Umbilical cord (tissue), 2 donors: ENCODE measurements at places on chromosomes 11 and 22.

GRCh38 chr11:115390441-115390840, 113.8 kb downstream of the CADM1 start:
- no peak for DNase-seq

DNA sequence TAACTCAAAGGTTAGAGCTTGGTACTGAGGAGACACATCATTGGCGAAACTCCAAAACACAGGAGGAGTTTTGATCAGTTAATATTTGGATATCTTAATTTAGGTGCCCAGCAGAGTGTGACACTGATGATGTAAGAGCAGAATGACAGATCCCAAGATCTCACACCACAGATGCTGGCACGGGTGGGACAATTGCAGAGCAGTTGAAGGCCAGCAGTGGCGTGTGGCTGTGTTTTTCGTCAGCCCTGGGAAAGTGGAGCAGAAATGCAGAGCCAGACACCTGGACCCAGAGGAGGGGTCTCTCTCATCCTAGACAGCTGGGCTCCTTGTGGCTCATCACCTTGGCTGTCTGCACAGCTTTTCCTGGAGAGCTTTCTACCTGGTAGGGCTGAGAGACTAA, 59.7 kb upstream of the CTTN start:
- DNase-seq, result no peak

DNA sequence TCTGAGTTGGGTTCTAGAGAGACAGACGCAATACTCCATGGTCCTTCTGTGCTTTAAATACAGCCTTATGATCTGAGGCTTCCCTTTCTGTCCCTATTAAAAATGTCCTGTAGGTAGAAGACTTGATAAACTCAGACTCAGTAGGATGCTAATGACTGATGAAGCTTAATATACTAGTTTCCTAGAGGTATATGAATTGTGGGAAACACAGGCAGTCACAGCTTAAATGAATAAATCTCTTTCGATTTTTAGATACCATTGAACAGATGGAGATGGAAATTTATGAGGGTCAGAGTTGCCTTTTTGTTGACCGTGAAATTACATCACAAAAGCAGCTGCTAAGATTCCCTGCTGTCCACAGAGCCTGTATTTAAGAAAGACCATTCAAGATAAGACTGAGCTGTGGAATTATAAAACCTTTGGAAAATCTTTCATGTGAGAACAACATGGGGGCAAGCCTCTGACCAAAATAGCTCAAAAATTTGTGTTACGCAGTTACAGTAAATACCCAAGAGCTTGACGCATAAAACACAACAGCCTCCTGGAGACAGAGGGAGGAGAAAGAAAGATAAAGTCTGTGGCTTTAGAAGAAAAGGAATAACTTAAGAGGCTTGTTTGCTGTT, 172.3 kb downstream of the AASDHPPT start:
- DNase-seq, result peak; percentile 98

GRCh38 chr11:41996533-41996932, 537.1 kb upstream of the LRRC4C start:
- DNase-seq, result no peak

- DNase-seq, result no peak
Observed at GRCh38 chr11:57254631-57255030, 17.6 kb upstream of the APLNR start.

- DNase-seq, result peak; percentile 17
Observed at GRCh38 chr11:112564228-112564955, 303.7 kb upstream of the PLET1 start.

- no peak for DNase-seq
Observed at GRCh38 chr11:130139401-130139800, 20.2 kb upstream of the ST14 start.
